Kasumi-1 (cell line): ENCODE measurements at places on chromosomes 6 and 20.
A peak's percentile ranks its signal among the peaks of the same experiment; 100 is the strongest.

DNA sequence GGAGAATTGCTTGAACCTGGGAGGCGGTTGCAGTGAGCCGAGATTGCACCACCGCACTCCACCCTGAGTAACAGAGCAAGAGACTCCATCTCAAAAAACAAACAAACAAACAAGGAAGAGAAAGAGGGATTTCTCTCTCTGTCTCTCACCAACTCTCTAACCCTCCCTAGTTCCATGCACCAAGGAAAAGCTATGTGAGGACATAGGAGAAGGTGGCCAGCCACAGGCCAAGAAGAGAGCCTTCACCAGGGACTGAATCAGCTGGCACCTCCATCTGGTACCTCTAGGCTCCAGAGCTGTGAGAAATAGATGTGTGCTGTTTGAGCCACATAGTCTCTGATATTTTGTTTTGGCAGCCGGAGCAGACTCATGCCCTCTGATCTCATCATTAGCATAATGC is 9.0 kb upstream of the FAM110A start:
- no peak for DNase-seq

DNA sequence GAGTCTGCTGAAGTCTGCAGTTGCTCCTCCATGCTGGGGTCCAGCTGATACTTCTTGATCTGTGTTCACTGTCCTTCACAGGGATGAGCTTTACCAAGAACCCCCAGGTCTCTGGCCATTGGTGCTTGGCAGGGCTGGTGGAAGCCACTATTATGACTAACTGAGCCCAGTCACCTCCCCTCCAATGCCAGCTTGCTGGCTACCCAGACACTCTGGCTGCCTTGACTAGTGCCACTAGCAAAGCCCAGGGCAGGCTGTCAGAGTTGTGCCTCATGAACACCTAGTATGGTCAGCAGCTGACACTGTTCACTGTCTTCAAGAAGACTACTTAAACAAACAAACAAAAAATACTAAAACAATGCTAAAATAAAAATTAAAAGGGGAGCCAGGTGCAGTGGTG is 8.8 kb downstream of the ASIP start:
- DNase-seq: no peak

- peak; percentile 65 for DNase-seq
Observed at GRCh38 chr20:17558154-17558940, 11.5 kb upstream of the DSTN start.

DNA sequence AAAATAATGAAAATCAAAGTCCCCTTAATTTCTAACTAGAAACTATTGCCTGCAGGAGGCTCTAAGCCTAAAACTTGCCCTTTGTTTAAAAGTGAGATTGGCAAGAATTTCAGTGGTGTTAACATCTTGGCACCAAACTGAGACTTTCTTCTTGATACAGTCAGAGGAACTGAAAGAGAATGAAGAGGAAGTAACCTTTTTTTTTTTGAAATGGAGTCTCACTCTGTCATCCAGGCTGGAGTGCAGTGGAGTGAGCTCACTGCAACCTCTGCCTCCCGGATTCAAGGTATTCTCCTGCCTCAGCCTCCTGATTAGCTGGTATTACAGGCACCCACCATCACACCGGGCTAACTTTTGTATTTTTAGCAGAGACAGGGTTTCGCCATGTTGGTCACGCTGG is 3.6 kb downstream of the DOP1A start:
- peak; percentile 5 for DNase-seq

DNA sequence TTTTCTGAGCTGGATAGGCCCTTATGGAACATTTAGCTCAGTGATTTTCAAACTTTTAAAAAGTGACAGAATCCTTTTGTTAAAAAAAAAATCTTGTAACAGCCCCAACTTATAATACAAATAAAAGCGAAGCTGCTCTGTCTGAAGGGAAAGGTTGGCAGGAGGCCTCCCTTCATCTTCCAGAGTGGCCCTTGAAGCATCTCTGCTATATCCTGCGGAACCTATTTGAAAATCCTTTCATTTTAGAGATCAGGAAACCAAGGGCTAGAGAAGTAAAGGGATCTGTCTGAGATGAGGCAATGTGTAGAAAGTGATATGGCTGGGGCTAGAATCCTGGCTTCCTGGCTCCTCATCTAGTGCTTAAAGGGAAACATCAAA is 107.8 kb downstream of the UBE3D start:
- DNase-seq: no peak

GRCh38 chr6:29790626-29791025 is 37.0 kb upstream of the HLA-G start:
- no peak for DNase-seq

- DNase-seq: no peak
Observed at GRCh38 chr6:17218023-17218748, 63.0 kb upstream of the RBM24 start.

- DNase-seq: peak; percentile 70
Observed at GRCh38 chr20:64255361-64256281, at the start of gene PCMTD2. PCMTD2 (plus strand) TSS chr20:64255748; CDS start chr20:64259966, 4,218 bp downstream.

DNA sequence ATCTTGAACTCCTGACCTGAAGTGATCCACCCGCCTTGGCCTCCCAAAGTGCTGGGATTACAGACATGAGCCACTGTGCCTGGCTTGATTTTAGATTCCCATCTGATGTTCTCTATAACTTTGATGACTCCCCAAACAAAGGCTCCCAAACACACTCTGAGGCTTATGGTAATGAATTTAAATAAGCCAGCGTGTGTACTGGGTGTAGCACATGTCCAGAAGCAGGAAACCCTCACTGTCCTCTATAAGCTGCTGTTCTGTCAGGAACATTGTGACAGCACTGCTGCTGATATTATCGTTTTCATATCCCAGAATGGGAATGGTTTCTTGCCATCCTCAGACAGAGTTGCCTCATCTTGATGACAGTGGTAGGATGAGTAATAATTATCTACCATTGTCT is 54.1 kb upstream of the SALL4 start:
- no peak for DNase-seq

DNA sequence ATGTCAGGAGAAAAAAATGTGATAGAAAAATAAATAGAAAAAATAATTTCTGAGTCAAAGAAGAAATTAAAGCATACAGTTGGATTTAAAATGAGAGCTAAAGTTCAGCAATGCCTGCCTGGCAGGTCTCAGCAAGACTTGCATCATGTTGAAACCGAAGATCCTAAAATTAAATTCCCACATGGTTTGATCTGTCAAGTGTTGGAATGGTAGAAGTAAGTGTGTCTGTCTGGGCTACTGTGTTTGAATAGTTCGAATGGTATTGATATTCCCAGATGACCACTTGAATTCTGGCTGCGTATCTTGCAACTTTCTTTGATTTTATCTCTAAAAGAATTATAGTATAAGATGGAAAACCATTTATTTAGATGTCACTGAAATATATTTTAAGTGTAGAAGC is 1349.6 kb downstream of the EPHA7 start:
- no peak for DNase-seq

GRCh38 chr6:77844822-77845221 is 192.0 kb downstream of the MEI4 start:
- no peak for DNase-seq

GRCh38 chr6:31615748-31616147 is 714 bp downstream of the AIF1 start:
- DNase-seq: peak; percentile 98

DNA sequence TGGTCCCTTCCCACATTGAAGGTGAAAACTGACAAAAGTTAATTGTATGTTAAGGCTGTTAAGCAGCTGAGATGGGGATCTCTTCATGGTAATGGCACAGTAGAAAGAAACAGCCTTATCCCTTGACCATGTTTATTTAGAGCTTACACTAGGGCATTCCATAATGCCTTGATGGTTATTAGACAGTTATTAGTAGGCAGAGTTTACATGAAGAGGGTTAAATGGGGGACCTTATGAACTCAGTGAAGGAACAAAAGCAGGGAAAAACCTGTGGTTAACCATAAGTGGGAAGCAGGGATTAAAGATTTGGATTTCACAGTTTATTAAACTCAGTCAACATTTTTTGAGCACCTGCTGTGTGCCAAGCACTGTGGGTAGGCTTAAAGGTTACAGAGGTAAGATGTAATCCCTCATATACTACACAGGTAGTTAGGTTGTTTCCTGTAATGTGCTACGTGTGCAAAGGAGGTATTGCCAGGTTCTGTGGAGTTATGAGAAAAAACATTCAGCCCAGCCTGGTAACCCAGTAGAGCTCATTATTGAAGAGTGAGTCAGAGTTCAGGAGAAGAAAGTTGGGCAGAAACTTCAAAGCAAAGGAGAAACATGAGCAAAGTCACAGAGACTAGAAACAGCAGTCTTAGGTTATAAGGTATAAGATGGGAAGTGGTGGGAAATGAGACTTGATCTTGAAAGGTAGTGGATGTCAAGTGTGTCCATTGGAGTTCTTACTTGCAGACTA is 32.3 kb upstream of the GNRH2 start:
- DNase-seq: no peak

- DNase-seq: no peak
Observed at GRCh38 chr6:11179419-11180202, 52.9 kb downstream of the NEDD9 start.

- no peak for DNase-seq
Observed at GRCh38 chr6:78577585-78577984, 289.8 kb upstream of the IRAK1BP1 start.

DNA sequence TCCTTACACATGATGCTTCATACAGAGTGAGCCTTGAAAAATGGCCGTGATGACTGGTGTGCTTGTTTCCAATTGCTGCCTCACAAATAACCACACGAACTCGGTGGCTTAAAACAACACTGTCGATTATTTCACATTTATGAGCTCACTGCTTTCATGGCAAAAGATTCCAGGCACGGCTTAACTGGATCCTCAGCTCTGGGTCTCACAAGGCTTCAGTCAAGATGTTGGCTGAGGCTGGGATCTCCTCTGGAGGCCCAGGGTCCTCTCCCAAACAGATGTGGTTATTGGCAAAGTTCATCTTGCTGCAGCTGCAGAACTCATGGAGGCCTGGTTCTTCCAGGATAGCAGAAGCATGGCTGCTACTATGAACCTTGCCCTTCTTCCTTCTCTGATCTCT is 144.6 kb downstream of the TFAP2C start:
- no peak for DNase-seq

- DNase-seq: no peak
Observed at GRCh38 chr6:66328200-66328599, 621.2 kb upstream of the EYS start.

GRCh38 chr6:71284785-71285184 is 3.8 kb upstream of the OGFRL1 start:
- DNase-seq: no peak

GRCh38 chr6:134199848-134200606 is 117.9 kb downstream of the SGK1 start:
- no peak for DNase-seq

DNA sequence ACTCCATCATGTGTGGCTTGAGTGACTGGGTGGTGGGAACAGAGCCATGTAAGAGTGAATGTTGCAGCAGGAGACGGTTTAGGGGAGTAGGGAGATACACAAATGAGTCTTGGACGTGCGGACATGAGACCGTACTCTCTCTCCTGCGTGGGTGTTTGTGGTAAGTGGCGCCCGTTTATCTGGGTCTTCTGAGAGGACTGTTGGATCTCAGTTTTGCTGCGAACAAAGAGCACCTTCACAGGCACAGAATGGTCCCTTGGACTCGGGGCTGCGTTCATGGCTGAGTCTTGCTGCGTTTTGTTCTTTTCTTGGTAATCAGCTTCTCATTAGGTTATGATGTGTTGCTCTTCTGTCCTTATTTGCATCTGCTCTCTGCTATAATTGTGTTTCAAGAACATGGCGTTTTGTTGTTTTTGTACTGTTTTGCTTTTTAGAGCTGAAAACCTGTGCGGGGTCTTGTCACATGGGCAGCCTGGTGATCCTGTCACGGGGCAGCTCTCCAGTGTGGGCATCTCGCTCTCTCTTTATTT is 28.5 kb downstream of the STK35 start:
- DNase-seq: no peak

GRCh38 chr20:54108817-54109216 is 38.4 kb upstream of the BCAS1 start:
- DNase-seq: no peak

GRCh38 chr20:24470746-24471582 is 1.5 kb downstream of the SYNDIG1 start:
- no peak for DNase-seq

DNA sequence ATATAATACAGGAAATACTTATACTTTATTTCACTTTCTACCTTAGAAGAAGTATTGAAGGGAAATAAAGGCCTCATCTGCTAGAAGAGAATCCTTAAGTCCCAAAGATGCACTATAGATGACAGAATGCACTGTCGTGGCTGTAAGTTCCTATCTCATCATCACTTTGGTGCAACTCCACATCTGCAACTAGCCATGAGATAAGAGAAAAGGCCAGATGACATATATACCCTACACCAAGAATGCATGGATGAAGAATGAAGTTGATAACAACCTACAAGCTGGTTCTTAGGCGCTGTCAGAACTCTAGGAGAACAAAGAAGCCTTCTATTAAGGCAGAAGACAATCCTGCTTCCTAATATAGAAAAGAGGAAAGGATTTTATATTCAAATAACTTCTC is 11.6 kb upstream of the PLN start:
- DNase-seq: no peak

GRCh38 chr20:18224968-18225568 is 63.3 kb upstream of the ZNF133 start:
- DNase-seq: no peak

DNA sequence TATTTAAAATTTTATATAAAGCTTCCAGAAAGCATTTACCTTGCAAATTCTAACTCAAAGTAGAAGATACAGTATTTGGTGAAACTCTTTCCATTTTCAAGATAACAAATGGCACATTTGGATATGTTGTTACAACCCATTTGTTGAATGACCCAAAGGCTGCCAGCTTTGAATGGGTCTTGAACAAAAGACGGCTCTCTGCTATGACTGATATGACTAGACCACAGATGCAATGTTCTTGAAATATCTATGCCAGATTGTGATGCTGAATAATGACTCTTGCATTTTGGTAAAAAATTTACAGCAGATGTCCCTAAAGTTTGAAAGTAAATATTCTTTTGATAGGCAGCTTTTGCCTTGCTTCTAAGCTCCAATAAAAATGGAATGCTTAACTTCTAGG is 99.6 kb downstream of the HTR1B start:
- no peak for DNase-seq

DNA sequence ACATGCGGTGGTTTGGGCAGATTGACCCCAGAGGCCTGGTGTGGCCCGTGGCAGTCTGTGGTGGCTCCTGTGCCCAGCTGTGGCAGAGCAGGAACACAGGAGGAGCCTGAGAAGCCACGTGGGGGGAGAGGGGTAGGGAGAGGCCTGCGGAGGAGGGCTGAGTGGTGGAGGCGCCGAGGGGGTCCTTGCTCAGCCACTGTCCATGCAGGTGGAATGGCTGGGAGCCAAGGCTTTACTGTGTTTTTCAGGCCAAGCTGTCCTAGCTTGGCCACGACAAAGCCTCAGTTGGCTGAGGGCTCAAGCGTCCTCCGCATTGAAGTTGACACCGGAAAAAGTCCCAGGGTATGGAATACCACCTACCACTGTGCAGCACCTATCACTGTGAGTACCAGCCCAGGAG is 107.0 kb downstream of the VEGFA start:
- DNase-seq: no peak

GRCh38 chr6:40425192-40425919 is 161.8 kb downstream of the LRFN2 start:
- no peak for DNase-seq

- DNase-seq: no peak
Observed at GRCh38 chr20:54622333-54623295, 147.2 kb downstream of the DOK5 start.

- DNase-seq: no peak
Observed at GRCh38 chr6:114520976-114521375, 178.2 kb upstream of the HS3ST5 start.

GRCh38 chr6:105495515-105495914 is 92.6 kb upstream of the PREP start:
- no peak for DNase-seq

GRCh38 chr6:160520043-160520904 is 143.8 kb downstream of the LPA start:
- DNase-seq: no peak

- DNase-seq: no peak
Observed at GRCh38 chr6:116352515-116353471, 18.0 kb upstream of the DSE start.
